ENCODE measurements at places on chromosomes 12 and 14. TPM values are rescaled to one million over a fixed set of nuclear protein-coding genes. Genes with fewer than 3 reads are reported as not detected.

- DNase-seq, result peak; percentile 25
Measured at GRCh38 chr14:68664225-68664681, 128.6 kb downstream of the ZFP36L1 start.

The SYT10 gene
- not detected for total RNA-seq

DNA sequence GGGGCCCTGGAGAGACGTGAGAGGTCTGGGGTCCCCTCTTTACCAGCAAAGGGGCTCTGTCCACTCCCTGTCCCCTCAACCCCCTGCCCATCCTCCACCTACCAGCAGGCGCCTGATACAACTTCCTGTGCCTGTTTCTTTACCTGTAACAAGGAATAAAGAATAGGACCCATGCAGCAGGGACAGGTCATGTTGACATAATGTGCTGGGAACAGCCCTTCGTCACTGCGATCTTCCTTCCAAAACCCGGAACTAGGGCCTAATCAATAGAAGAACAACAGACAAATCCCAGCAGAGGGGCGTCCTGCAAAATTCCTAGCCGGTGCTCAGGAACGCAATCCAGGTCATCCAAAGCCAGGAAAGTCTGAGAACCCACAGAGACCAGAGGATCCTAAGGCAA, 32.1 kb downstream of the SCARB1 start:
- no peak for DNase-seq

The ANKRD9 gene
- total RNA-seq, result 20.9 TPM

DNA sequence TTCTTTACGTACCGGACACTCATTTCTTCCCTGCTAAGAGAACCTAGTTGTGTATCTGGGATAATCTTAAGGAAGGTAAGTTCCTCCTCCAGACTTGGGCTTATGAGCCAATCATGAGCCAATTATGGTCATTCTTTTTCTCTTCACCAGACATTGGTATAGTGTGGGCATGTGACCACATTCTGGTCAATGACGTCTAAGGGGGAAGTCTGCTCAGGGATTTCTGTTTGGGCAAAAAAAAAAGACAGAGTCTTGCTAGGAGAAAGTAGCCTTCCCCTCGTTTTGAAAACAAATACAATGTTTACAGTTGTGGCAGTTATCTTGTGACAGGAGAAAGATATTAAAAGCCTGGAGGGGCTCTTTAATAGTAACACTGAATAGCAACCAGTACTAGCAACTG, 20.1 kb upstream of the PLXNC1 start:
- no peak for DNase-seq

The CD163L1 gene
- total RNA-seq, result 9.7 TPM

The TRMT5 gene
- 11.8 TPM for total RNA-seq

DNA sequence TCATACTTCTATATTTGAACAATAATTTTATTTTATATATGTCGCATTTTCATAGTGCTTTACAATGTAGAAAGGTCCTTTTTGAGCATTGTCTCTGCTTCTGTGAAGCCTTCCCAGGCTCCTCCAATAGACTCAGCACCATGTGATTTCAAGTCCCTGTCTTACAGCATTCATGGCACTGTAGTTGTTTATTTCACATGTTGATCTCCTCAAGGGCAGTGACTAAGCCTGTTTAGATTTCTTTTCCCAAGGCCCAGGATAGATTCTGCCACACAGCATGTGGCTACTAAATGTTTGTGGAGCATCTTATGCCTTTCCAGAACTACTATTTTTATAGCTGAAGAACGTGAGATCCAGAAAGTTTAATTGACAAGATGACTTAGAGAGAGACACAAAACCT, 391.7 kb downstream of the TMEM117 start:
- no peak for DNase-seq

The LLPH gene
- total RNA-seq, result 16.5 TPM

The CNTN1 gene
- total RNA-seq, result 4.9 TPM

- no peak for DNase-seq
Measured at GRCh38 chr12:81147292-81147919, 69.5 kb downstream of the ACSS3 start.

DNA sequence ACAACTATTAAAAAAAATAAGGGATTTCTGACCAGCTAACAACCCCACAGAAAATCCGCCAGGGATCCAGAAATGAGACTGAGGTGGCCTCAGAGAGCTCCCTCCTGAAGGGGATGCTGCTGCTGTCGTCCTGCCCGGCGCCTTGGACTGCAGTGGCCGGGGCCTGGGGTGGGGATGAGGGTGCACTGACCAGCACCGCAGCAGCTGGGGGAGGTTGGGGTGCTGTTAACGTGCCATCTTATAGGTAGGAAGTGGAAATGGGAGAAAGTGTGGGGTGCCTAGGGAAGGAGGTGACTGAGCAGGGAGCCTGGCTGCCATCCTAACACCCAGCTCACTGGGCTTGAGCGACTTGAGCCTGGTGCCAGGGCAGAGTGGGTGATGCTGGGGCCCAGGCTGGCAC, 32.0 kb downstream of the DDX11 start:
- DNase-seq, result no peak

DNA sequence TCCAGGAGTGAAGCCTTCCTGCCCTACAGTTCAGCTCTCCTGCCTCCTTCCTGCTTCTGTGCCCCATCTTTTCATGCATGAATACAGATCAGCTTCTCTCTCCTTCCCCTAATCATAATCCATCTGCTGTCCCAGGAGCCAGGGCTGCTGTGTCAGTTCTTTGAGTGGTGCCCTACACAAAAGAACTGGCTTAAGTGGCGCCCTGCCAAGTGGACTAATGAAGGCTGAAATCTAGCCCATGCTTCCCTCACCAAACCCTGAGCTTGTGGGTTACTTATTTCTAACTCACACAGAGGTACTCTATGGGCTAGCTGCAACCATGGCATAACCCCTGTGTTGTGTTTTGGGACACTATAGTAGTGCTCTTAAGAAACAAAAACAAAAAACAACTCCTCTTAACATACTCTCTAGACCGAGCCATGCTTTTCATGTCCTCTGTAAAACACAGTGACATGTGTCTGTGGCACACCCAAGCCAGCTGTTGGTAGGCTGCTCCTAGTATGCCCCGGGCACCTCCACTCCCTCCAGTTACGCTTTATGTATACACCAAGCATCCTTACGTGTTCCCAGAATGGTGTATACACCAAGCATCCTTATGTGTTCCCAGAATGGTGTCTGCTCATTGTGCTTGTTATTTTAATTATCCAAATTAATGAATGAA, 19.3 kb upstream of the ETV6 start:
- DNase-seq, result peak; percentile 35

The CLEC7A gene
- 40.5 TPM for total RNA-seq

DNA sequence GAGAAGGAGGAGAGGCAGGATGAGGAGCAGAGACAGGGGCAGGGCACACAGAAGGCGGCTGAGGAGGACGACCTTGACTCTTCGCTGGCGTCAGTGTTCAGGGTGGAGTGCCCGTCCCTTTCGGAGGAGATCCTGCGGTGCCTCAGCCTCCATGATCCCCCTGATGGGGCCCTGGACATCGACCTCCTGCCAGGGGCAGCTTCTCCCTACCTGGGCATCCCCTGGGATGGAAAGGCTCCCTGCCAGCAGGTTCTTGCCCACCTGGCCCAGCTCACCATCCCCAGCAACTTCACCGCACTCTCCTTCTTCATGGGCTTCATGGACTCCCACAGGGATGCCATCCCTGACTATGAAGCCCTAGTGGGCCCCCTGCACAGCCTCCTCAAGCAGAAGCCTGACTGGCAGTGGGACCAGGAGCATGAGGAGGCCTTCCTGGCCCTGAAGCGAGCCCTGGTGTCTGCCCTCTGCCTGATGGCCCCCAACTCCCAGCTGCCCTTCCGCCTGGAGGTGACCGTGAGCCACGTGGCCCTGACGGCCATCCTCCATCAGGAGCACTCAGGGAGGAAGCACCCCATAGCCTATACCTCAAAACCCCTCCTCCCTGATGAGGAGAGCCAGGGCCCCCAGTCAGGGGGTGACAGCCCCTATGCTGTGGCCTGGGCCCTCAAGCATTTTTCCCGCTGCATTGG, 14.6 kb downstream of the CBLN3 start:
- DNase-seq, result no peak

Measured in M059J (cell line).